ENCODE measurements at places on chromosomes 6 and 20.

- DNase-seq: no peak
These were observed 7.5 kb downstream of the NELFCD start for GRCh38 chr20:58988565-58988882.

GRCh38 chr20:46715292-46715756 is 5.9 kb downstream of the SLC2A10 start:
- peak; percentile 34 for DNase-seq

- no peak for DNase-seq
These were observed 33.5 kb upstream of the LRFN2 start for GRCh38 chr6:40620574-40621240.

DNA sequence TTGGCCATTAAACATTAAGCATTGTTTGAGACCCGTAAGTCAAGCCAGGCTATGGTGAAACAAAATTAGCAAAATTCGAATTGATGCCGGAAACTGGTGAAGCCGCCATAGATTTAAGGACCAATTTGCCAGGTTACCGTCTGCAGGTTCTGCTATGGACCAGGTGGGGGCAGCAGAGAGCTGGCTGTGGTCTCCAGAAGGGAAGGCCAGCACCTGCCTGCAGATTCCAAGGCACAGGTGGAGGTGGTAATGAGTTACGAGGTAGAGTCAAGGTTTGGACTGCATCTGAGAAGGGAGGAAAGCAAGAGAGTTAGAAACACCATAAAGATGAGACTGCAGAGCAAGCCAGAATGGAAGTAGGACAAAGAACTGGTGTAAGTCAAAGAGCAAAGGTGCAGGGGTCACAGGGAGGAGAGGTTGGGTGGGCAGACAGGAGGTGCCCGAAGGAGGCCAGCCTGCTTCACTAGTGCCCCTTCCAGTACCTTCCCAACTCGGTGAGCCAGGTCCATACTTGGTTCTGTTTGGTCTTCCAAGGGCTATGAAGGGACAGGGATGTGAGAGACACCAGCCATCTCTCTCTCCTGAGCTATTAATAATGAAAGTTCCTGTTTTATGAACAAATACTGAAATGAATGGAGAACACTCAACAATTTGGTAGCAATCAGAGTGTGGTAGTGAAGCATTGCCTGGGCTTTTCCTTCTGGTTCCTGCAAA is 131.6 kb upstream of the ESR1 start:
- peak; percentile 21 for DNase-seq

GRCh38 chr20:19370076-19371075 is 157.9 kb downstream of the SLC24A3 start:
- DNase-seq: peak; percentile 41

DNA sequence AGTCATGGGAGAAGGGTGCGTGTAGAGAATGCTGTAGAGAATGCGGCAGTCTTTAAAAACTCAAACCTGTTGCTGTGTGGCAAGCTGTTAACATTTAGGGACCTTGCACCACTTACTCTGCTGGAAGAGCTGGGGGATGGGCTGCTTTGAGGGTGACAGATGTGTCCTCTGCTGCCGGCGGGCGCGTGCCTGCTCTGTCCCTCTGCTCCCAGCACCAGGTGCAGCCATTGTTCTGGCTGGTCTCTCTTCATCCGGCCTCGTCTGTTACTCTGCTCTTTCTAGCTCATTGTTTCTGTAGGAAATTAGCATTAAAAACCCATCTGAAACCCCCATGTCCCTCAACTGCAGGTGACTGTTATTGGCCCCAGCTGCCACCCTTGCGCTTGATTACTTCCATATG is 78.5 kb downstream of the CBFA2T2 start:
- DNase-seq: no peak

- no peak for DNase-seq
These were observed 18.4 kb downstream of the SAMD3 start for GRCh38 chr6:130204322-130204721.

DNA sequence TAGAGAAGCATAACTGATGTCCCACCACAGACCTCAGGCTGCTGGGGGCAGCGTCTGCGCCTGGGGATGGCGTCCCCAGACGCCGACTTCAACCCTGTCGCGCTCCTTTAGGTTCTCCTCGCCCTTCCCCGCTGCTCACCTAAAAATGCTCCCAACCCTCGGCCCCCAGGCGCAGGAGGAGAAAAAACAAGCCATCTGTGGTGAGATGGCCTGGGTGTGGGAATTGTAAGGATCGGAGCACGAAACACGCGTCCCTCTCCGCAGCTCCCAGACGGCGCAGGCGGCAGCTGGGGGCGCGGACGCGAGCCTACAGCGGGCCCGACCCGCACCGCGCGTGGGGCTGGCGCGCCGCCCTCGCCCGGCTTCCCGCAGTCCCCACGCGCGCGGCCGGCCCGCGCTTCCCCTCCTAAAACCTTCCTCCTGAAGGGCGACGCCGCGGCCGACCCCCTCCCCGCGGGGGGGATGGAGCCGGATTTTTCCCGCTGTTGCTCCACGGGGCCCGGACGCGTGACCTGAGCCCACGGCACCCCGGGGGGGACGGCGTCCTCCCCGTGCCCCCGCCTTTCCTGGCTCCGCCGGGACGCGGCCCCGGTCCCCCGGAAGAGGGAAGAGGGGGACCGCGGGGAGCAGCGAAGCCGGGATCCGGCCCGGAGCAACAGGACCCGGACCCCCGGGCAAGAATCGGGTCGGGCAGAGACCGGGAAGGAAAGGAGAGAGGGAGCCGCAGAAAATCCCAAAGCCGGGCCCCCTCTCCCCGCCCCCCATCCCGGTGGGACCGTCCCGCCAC is 611 bp downstream of the EPB41L2 start:
- DNase-seq: peak; percentile 35

- no peak for DNase-seq
These were observed 6.9 kb downstream of the GRM4 start for GRCh38 chr6:34138914-34139510.

- no peak for DNase-seq
These were observed 50.3 kb upstream of the NAA20 start for GRCh38 chr20:19966840-19967239.

DNA sequence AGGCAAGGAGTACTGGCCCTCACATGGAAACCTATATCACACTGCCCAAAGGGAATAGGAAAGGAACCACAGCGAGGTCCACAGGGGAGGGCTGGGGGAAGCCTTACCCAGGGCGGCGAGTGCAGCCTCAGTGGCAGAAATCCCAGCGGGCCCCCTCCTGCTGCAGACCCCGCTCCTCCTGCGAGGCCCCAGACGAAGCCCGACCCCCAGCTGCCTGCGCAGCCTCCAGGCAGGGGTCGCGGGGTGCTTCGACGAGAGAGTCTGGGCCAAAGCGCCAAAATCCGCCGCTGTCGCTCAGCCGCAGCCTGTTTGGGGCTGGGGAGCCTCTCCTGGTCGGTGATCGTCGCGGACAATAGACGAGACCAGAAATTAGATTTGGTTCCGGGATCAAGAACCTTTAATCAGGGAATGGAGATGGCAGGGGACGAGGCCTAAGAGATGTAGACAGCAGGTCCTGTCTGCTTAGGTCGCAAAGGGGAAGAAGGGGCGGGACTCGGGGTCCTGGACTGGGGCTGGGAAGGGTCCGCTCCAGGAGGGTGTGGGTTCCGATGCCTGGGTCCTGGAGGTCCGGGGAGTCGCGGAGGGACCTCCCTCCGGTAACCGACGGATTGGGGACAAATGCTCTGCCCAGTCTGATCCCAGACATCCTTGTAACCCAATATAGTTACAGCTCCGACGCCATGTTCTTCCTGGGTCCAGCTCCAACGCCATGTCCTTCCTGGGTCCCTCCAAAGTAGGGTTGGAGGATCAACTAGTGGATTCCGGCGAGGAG is 36.4 kb upstream of the HLA-E start:
- DNase-seq: no peak

DNA sequence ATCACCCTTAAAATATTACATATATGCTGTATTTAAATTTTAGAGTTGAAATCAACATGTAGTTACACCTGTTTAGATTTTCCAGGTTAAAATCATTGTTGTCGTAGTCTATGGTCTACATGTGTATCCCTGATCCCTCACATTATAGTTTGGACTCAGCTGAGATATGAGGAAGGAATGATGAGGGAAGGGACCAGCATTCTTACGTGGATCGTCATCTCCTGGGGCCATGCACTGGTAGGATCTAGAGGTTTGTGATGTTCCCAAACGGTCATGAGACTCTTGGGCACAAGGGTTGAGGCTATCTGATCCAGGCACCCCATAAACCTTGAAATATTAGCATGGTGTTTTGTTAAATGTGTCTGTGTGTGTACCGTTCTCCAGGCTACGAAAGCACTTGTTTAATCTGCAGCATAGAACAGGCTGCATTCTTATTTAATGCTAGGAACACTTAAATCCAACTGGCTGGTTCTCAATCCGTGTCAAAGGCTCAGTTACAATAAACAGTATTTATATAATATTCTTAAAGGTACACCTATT is 55.4 kb downstream of the IPCEF1 start:
- DNase-seq: peak; percentile 64

DNA sequence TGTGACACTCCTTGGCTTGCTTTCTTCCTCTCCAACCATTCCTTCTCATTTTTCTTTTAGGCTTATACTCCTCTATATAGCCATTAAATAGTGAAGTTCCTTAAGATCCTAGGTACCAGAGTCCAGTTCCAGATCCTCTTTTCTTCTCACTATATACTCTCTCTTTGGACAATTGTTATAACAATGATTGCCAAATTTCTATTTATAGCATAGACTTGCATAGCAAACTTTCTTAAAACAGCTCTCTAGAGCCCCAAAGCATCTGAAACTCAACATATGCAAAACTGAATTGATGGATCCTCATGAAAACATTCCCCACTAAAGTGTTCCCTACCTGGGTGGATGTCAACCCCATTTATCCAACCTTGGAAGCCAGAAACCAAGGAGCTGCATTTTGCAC is 13.4 kb downstream of the PHIP start:
- DNase-seq: no peak
